A549 treated with Hydrocortisone at 1 μM for 4 hours (cell line): ENCODE measurements at places on chromosomes 16 and 17. TPM values are rescaled to one million over a fixed set of nuclear protein-coding genes. Genes with fewer than 3 reads are reported as not detected.

The BCO1 gene
- total RNA-seq, result 0.63 to 1.3 TPM (median 0.97 TPM) in 5 replicates

The CALB2 gene
- 4.0 to 7.1 TPM (median 5.1 TPM) in 5 replicates for total RNA-seq

The KLHDC4 gene
- total RNA-seq, result 43.9 to 50.5 TPM (median 47.4 TPM) in 5 replicates

The ZG16B gene
- total RNA-seq, result 0.49 to 0.73 TPM (median 0.59 TPM) in 5 replicates

The PERCC1 gene
- not detected in 5 replicates for total RNA-seq

The PRKCB gene
- 0.13 to 0.34 TPM (median 0.15 TPM) in 5 replicates for total RNA-seq

The CASKIN1 gene
- total RNA-seq, result 0.36 to 1.3 TPM (median 0.64 TPM) in 5 replicates

The IGF2BP1 gene
- total RNA-seq, result 53.9 to 82.6 TPM (median 75.7 TPM) in 5 replicates

The ADCY7 gene
- total RNA-seq, result 9.2 to 19.6 TPM (median 16.3 TPM) in 5 replicates

The KRT17 gene
- 0.54 to 1.9 TPM (median 0.78 TPM) in 5 replicates for total RNA-seq

The ARHGAP44 gene
- 2.4 to 2.7 TPM (median 2.4 TPM) in 5 replicates for total RNA-seq

The CHST5 gene
- total RNA-seq, result 0.16 to 0.35 TPM (median 0.29 TPM) in 3 of 5 replicates, not detected in the others

The GRAP gene
- 0.24 to 0.41 TPM (median 0.38 TPM) in 5 replicates for total RNA-seq

The CEP20 gene
- total RNA-seq, result 32.0 to 41.7 TPM (median 34.8 TPM) in 5 replicates

The FN3K gene
- 8.3 to 9.5 TPM (median 9.0 TPM) in 5 replicates for total RNA-seq

The CD7 gene
- 0.17 to 0.28 TPM (median 0.19 TPM) in 4 of 5 replicates, not detected in the other for total RNA-seq

The RHBDL3 gene
- total RNA-seq, result 3.7 to 5.0 TPM (median 4.2 TPM) in 5 replicates

The MYH13 gene
- total RNA-seq, result 0.01 to 0.02 TPM in 2 of 5 replicates, not detected in the others

The TBC1D26 gene
- 0.07 TPM in 1 of 5 replicates, not detected in the others for total RNA-seq
